DMS79 (cell line): ENCODE measurements at places on chromosomes 11 and 22.
A peak's percentile ranks its signal among the peaks of the same experiment; 100 is the strongest.

DNA sequence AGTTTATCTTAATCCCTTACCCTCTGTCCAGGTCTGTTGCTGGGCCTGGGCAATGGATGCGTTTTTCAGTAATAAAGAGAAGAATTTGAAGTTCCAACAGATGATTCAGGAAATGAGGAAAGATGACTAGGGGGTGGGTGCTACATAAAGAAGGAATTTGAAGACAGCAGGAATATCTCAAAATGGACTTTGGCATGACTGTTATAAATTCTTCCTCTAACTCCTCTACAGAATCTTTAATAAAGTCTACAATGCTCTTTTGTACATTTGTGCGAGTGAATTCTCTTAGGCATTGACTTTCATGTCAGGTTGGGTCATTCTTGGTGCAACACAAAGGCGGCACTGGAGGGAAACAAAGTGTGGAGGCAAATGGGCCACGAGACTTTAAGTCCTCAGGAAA lies 35.1 kb upstream of the PRSS23 start:
- no peak for DNase-seq

DNA sequence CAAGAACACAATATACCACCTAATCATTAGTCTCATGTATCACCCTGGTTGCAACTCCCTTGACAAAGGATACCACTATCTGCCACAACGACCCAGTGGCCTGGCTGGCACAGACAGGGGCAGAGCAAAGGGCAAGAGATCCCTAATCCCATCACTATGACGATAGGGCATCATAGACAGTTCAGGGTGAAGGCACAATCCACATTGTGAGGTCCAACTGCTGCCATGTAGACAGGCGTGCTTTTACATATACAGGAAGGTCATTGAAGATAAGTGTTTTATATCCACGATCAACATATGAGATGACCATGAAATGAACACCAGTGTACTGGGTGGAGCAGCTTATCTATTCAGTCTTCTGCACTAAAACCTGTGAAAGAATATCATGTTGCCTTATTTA lies 94.6 kb downstream of the IGLL1 start:
- no peak for DNase-seq

DNA sequence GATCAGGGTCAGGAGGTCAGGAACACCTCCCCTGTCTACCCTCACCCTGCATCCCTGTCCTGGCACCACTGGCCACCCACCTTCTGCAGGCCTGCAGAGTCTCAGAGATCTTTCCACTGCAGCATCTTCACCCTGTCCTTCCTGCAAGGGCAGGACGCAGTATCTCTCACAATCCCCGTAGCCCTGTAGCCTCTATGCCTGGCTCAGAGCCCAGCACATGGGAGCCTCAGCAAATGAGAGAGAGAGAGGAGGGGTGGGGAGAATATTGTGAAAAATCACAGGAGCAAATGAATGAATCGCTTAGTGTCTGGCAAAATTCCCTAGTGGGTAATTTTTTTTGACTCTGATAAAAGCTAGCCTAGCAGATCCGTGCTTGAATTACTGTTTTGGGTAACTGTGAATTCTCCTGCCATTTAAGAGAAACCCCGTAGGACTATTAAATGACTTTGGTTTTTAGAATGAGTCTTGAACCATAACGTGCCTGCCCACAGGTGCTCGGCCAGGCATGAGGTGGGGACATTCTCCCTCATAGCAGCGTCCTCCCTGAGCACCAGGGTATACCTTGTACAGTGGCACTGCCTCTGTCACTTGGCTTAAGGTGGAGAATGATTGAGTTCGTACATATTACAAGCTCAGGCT lies 91.5 kb downstream of the MORC2 start:
- DNase-seq = no peak

DNA sequence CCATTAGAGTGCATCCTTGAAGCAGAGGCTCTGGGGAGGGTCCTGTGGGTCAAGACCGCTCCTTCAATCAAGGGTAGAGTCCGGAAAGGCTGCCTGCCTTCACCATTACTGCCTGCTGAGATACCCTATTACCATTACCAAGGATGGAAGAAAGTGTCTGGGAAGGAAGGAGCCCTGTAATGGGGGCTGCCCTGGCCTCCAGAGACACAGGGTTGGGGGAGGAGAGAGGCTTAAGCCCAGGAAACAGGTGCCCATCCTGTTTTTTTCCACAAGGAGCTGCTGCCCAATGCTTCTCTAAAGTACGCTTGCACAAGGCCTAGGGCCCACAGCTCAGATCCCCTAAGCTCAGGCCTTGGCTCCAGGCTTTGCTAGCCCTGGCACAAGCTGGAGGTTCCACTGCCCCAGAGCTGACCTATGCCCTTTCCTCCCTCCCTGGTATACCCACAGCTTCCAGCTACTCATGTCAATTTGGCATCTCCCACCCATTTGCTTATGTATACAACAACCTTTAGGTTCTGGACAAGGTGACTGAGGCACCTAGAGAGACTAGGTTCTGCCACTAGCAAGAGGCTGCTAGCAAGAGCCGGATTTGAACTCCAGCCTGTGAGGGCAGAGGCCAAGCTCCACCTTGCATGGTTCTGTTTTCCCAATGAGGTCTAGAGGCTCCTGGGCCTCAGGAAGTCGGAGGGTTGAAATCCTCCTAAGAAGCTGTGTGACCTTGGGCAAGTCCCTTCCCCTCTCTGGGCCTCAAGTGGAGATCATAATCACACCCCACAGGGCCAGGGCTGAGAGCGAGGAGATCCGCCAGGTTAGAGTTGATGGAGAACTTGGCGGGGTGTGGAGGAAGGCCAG lies 1.5 kb upstream of the PLCB3 start:
- DNase-seq = no peak

- peak; percentile 61 for DNase-seq
Observed at GRCh38 chr22:29003975-29004646, 57.5 kb downstream of the C22orf31 start.

DNA sequence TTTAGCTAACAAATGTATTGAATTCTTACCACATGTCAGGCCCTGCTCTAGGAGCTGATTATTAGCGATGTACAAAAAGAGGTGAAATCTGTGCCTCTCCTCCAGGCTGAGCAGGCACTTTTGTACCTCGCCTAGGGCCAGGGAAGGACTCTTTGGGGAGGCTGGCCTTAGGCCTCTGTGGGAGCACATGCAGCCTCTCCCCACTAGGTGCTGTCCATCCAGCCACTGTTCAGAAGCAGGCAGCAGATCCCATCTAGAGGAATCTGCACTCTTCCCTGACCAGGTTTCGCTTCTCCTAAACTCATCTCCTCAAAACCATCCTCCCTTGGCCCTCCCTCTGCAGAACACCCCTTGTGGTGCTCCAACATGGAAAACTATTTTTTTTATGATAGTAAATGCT lies 51.9 kb upstream of the WT1 start:
- DNase-seq = no peak

DNA sequence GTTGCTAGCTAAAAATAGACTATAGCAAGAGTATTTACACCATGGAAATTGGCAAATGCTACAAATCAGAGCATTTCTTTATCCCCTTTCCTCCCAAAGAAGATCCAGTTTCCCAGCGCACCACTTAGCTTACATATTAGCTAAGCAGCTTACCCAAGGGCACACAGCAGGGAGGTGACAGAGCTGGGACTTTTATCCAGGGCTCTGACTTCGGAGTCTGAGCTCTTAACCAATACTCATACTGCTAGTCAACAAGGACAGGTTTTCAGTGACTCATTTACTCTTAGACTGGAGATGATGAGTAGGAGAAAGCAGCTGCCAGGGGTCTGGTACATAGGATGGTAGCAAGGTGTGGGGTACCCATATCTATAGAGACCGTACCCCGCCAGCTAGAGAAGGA lies 38.4 kb downstream of the NAV2 start:
- no peak for DNase-seq

- no peak for DNase-seq
Observed at GRCh38 chr11:66766681-66767080, 37.7 kb upstream of the SPTBN2 start.

- no peak for DNase-seq
Observed at GRCh38 chr22:18999008-18999407, 62.9 kb upstream of the PRODH start.

DNA sequence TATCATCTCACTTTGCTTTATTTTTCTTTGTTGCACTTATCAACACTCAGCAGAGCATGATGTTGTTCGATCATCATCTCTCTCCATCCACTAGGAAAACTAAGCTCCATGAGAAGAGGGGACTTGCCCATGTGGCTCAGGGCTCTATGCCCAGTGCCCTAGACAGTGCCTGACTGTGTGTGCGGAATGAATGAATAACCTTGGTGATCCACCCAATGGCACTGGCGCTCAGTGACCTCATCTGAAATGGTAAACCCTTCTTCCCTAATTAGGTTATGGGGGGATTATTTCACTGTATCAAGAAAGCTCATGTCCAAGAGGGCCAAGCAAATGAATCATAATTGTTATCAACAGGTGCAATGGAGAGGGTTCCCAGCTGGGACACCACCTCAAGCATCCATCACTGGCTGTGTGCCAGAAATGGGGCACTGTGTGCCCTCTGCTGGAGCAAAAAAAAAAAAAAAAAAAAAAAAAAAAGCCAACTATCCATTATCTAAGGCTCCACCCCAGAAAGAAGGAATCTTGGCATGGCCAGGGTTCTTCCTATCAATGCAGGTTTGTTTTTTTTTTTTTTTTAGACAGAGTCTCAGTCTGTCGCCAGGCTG lies 172.6 kb downstream of the LARGE1 start:
- peak; percentile 54 for DNase-seq

DNA sequence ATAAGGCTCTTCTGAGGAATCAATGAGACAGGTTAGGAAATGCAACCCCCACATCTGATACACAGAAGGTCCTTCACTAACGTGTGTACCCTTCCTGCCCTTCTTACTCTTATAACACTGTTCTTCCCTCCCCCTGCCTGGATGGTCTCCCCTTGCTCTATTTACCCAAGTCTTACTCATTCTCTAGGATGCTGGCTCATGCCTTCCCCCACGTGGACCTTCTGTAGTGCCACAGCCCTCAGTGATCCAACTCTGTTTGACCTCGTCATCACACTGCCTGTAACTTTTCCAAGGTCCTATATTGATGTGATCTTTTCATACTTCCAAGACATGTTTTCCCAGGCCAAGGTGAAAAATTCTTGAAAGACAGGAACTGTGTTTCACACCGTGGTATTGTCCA lies 79.8 kb downstream of the C11orf58 start:
- DNase-seq = no peak

GRCh38 chr11:15196704-15197103 lies 82.0 kb downstream of the INSC start:
- no peak for DNase-seq

- no peak for DNase-seq
Observed at GRCh38 chr11:64245401-64245796, 1.3 kb downstream of the PPP1R14B start.

- no peak for DNase-seq
Observed at GRCh38 chr22:30325065-30325720, 1.5 kb downstream of the TBC1D10A start.

DNA sequence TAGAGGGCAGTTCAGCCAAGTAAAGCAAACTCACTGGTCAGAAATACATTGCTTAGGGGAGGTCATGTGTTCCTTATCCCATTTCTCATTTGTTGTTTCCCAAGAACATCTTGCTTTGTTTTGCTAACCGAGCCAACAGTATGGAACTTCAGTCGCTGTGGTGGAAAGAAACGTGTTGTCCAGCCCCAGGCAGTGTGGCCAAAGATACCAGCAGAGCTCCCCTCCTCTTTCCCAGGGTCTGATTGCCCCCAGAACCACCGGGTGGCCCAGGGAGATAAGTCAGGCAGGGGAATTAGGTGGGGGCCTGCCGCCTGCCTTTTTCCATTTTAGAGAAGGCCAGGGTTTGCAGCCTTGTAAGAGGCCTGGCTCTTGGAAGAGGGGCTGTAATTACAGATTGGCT lies 98.7 kb upstream of the CRYBB3 start:
- no peak for DNase-seq

- DNase-seq = no peak
Observed at GRCh38 chr11:101180481-101180880, 50.9 kb upstream of the PGR start.

DNA sequence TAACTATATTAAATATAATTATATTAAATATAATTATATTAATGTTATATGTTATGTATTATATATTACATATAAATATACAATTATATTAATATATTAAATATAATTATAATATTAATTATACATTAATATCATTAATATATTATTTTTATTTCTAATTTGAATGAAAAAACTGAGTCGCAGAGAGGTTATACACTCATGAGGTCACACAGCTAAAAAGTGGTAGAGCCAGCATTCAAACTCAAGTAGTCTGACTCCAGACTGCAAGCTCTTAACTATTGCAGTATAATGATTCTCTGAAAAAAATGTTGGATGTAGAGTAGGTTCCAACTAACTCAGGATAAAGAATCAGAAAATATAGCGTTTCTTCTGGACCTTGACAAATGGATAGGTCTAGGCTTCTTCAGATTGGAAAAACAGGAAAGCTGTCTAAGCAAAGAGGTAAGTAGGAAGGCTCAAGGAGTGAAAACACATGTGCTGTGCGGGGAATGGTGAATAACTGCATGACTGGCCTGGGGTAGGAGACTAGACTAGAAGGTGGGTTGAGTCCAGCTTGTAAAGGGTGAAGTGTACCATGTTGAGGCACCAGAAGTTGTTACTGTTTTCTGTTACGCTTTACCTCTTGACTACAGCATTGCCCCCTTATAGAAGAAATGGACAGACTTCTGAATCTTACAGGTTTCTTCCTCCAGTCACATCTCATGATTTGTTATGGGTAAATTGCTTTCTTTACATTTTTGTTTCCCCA lies 80.3 kb downstream of the TRIM44 start:
- DNase-seq = no peak

DNA sequence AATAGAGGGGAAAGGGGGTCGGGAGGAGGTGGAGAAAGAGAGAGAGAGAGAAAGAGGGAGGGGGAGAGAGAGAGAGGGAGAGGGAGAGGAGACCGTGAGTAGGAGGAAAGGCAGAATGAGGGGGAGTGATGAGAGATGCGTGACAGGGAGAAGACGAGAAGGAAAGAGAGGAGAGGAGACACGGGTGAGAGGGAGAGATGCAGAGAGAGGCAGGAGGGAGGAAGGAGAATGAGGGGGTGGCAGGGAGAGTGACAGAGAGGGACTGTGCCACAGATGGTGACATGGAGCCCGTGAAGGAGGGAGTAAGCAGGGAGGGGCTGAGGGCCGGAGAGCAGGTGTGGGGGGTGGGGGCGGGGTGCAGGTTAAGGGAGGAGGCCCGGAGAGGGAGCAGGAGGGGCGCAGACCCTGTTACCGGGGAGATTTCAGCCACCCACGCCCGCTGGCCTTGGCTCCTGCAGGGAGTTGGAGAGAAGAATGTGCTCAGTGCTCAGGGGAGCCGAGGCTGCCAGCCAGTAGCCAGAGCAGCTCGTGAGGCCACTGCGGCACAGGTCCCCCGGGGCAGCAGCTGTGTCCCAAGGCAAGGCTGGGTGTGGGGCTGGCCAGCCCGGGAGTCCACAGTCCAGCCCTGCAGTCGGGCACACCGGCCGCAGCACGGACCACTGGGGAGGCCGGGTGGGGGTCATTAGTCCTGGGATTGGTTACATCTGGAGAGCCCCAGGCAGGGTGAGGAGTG lies at the start of gene SSTR3:
Gene SSTR3, minus strand, starts transcription at position 304 of the 733 bp plus-strand sequence. CDS start 4,674 bp downstream, outside the sequence.
- no peak for DNase-seq

DNA sequence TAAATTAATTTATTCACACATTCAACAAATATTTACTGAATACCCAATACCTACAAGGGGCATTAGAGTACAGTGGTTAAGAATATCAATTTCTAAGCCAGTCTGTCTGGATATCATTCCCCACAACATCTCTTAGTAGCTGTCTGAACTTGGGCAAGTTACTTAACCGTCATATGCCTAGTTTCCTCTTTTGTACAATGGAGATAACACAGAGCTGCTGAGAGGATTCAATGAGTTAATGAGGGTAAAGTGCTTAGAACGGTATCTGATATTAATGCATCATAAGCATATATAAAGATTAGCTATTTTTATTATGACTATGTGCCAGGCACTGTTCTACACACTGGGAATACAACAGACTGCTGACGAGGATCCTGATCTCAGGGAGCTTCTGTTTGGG lies 116.4 kb downstream of the APOL5 start:
- no peak for DNase-seq
